ENCODE measurements at places on chromosomes 5 and 9.
A peak's percentile ranks its signal among the peaks of the same experiment; 100 is the strongest.

DNA sequence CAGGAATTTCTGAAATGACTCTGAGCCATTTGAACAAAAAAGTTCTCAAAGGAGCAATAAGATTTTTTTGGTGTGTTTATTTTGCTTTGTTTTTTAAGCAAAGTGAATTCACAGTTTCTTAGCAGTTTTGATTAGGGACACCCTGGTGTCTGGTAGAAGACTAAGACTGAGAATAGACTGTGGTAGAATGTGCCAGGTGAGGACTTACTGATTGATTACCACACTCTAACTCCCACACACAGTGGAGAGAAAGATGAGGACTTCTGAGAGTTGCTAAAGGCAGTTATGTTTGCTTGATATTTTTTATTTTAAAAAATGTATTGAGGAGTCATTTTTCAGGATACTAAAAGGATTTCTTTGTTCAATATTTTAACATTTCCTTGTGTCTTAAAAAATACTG is 175.1 kb downstream of the CD180 start:
- H3K27ac ChIP-seq: peak overlapping the region; percentile 20
- peaks cover 37% of the 10 kb centered on the region for H3K4me1 ChIP-seq
- no peak for DNase-seq
- H3K36me3 ChIP-seq: no peaks in the 10 kb centered on the region

DNA sequence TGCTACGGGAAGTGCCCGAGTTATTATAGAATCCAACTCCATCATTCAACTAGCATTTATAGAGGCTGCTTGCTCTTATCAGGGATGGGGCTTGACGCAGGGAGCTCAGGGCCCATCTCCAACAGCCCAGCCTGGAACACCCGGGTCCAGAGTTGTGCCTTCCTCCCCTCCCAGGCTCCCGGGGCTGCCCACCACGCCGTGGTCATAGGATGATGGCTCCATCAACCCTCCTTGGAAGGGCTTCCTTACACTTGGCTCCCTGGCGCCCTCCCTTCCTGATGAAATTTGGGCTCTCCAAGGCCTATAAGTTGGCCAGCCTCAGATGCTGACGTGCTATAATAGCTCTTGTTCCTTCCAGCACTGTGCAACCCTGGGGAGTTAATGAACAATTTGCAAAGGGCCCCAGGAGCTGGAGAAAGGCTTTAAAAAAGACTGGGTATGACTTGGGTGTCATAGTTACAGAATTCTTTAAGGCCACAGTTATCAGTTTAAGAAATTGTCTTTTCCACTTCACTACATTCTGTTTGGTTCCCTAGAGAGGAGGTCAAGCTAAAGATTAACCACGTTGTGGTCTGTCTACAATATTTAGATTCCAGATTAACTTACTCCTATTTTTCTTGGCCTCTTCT is 42.5 kb upstream of the GADD45G start:
- no peak for DNase-seq
- no peaks in the 10 kb centered on the region for H3K4me1 ChIP-seq
- no peak overlapping the region for H3K27ac ChIP-seq
- no peaks in the 10 kb centered on the region for H3K36me3 ChIP-seq
- no peaks in the 10 kb centered on the region for H3K27me3 ChIP-seq

DNA sequence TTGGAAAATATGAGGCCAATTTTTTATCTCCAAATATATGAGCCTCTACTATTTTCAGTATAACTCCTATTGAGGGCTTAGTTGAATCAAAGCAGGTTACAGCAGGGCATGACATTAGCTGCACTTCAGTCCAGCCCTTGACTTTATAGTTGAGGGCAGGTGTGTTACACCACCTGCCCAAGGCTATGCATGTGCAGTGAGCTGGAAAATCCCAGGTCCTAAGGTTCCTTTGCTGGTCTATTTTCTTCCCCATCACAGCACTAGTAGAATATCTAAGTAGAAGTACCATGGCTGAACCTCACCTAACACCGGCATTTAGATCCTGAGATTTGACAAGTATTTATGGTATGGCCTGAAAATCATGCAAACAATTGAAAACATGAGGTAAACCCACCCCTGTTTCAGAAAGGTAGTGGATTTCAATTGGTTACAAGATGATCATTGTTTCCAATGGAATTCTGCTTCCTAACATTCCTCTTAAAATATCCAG is 201.1 kb downstream of the SEMA5A start:
- DNase-seq: no peak
- no peaks in the 10 kb centered on the region for H3K27me3 ChIP-seq
- peaks cover 6% of the 10 kb centered on the region for H3K4me1 ChIP-seq

DNA sequence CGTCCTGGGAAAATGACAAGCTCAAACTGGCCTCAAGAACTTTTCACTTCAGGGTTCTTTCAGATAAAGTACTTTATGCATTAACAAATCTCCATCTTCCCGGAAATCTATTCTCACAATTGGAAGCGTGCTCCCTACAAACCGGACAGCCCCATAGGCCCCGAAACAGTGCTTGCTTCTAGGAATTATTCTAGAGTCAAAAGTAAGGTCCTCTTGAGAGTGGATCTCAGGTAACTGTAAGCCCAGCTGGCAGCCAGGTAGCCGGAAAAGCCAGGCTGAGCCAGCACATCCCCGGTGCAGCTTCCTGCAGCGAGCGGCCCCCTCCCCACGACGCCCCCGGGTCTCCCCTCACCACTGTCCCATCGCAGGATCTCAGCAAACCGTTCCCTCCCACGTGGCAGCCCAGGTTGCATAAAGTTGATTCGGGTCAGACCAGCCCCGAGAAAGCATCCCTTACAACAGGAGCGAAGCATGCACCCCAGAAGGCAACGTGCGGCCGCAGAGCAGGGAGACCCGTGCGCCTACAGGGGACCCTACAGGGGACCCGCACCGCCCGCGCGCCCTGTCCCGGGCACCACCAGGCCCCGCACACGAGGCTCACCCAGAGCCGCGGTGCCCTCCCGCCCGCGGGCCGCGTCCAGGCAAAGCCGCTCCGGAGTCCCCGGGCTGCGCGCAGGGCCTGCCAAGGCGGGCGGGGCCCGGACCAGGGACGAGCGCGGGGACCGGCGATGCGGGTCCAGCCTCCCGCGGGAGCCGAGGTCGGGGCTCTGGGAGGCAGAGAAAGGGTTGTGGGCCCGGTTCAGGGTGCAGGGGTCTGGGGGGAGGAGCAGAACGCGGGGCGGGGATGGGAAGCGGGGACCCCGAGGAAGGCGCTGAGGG is 920 bp downstream of the LPCAT1 start:
- H3K4me3 ChIP-seq: peak overlapping the region; percentile 73
- DNase-seq: peak; percentile 70
- H3K27me3 ChIP-seq: no peaks in the 10 kb centered on the region

GRCh38 chr5:2700876-2701275 is 50.6 kb downstream of the IRX2 start:
- no peaks in the 10 kb centered on the region for H3K36me3 ChIP-seq
- no peaks in the 10 kb centered on the region for H3K27me3 ChIP-seq
- no peak for DNase-seq
- H3K4me3 ChIP-seq: no peak overlapping the region
- H3K27ac ChIP-seq: no peak overlapping the region
- no peaks in the 10 kb centered on the region for H3K4me1 ChIP-seq

GRCh38 chr5:82151662-82152061 is 126.5 kb downstream of the RPS23 start:
- no peaks in the 10 kb centered on the region for H3K36me3 ChIP-seq
- H3K4me3 ChIP-seq: no peak overlapping the region
- no peak overlapping the region for H3K27ac ChIP-seq
- no peaks in the 10 kb centered on the region for H3K4me1 ChIP-seq
- H3K27me3 ChIP-seq: no peaks in the 10 kb centered on the region

DNA sequence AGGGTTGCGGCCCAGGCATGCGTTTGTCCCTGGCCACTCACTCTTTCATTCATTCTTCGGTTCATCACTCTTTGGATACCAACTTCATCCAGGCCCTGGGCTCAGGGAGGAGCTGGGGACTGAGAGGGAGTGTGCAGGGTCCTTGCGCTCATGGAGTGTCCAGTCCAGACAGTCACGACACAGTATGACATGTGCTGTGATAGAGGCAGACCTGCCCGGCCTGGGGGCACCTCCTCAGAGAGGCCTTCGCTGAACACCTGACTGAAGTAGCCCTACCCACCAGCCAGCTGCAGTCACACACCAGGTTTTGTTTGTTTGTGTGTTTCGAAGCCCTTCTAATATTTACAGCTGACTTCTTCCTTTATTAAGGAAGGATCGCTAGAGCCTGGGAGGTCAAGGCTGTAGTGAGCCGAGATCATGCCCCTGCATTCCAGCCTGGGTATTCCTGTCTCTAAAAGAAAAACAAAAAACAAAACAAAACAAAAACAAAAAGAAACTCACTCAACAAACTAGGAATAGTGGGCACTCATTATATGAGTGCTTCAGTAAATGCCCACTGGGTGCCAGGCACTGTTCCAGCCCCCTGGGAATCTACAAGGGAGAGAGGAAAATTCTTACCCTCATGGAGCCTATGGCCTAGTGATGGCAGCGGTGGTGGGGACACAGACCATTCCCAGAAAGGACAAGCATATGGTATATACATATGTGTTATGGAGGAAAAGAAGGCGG is 6.3 kb upstream of the PSD2 start:
- peaks cover 21% of the 10 kb centered on the region for H3K27me3 ChIP-seq
- no peak for DNase-seq
- H3K4me1 ChIP-seq: peaks cover 4% of the 10 kb centered on the region
- H3K36me3 ChIP-seq: no peaks in the 10 kb centered on the region
- no peak overlapping the region for H3K4me3 ChIP-seq

DNA sequence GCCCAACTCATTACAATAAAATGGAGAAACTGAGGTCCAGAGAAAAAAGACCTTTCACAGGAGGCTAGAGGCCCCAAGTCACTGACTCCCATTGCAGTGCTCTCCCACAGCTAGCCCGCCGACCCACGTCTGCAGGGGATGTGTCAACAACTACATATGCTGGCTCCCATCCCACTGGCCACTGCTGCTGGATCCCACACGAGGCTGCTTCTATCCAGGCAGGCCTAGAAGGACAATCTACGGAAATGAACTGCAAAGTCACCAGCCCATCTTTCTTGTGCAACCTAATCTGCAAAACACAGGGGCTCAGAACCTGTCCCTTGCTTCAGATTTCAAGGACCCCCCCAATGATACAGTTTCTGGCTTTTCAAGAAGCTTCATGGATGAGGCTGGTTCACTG is 24.0 kb downstream of the RAPGEF1 start:
- no peak for DNase-seq
- H3K27me3 ChIP-seq: no peaks in the 10 kb centered on the region
- H3K4me1 ChIP-seq: peaks cover 63% of the 10 kb centered on the region
- no peak overlapping the region for H3K4me3 ChIP-seq
- peak overlapping the region; percentile 79 for H3K27ac ChIP-seq
- no peaks in the 10 kb centered on the region for H3K36me3 ChIP-seq

DNA sequence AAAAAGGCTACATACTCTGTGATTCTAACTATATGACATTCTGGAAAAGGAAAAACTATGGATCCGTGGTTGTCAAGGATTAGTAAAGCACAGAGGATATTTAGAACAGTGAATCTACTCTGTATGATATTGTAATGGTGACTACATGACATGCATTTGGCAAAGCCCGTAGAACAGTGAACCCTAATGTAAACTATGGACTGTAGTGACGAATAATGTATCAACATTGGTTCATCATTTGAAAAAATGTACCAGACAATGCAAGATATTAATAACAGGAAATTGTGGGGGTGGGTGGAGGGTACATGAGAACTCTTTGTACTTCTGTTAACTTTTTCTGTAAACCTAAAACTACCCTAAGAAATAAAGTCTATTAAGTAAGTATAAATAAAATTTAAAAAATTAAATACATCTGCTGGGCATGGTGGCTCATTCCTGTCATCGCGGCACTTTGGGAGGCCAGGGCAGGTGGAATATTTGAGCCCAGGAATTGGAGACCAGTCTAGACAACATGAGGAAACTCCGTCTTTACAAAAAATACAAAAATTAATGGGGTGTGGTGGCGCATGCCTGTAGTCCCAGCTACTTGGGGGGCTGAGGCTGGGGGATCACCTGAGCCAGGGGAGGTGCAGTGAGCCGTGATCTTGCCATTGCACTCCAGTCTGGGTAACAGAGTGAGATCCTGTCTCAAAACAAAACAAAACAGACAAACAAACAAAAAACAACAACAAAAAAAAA is 101.7 kb upstream of the TBC1D2 start:
- H3K36me3 ChIP-seq: no peaks in the 10 kb centered on the region
- no peaks in the 10 kb centered on the region for H3K27me3 ChIP-seq
- H3K4me3 ChIP-seq: no peak overlapping the region
- DNase-seq: no peak
- no peaks in the 10 kb centered on the region for H3K4me1 ChIP-seq

GRCh38 chr5:178544166-178544834 is 45.9 kb downstream of the COL23A1 start:
- H3K4me3 ChIP-seq: no peak overlapping the region
- H3K27ac ChIP-seq: no peak overlapping the region
- no peaks in the 10 kb centered on the region for H3K36me3 ChIP-seq
- H3K27me3 ChIP-seq: no peaks in the 10 kb centered on the region
- H3K4me1 ChIP-seq: no peaks in the 10 kb centered on the region
- DNase-seq: no peak

DNA sequence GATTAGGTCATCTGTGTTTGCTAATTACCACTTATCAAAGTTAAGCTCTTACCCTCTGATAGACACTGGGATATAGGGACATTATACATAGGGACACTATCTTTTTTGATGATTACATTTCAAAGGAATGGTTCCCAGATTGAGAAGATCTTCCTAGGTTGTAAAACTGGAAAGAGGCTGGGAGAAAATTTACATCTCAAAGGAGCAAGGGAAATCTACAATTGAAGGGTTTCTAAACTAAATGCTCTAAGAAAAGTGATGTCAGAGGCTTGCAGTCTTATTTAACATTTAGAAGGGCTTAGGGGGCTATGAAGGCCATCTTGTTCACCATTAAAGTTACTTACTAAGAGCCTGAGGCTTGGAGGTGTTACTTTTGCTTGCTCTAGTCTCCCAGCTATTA is 242.8 kb downstream of the PRR16 start:
- H3K36me3 ChIP-seq: no peaks in the 10 kb centered on the region
- H3K27ac ChIP-seq: no peak overlapping the region
- no peak for DNase-seq
- no peaks in the 10 kb centered on the region for H3K4me1 ChIP-seq
- no peak overlapping the region for H3K4me3 ChIP-seq

- no peak overlapping the region for H3K4me3 ChIP-seq
- DNase-seq: no peak
- no peaks in the 10 kb centered on the region for H3K36me3 ChIP-seq
- no peak overlapping the region for H3K27ac ChIP-seq
These were observed 149.1 kb upstream of the VCAN start for GRCh38 chr5:83322273-83322924.

GRCh38 chr5:154196955-154197652 is 6.6 kb downstream of the GALNT10 start:
- no peaks in the 10 kb centered on the region for H3K36me3 ChIP-seq
- peak overlapping the region; percentile 65 for H3K27ac ChIP-seq
- H3K4me1 ChIP-seq: peaks cover 34% of the 10 kb centered on the region

GRCh38 chr9:138042640-138043039 is 165.1 kb downstream of the CACNA1B start:
- DNase-seq: peak; percentile 20
- H3K4me3 ChIP-seq: no peak overlapping the region
- H3K27ac ChIP-seq: no peak overlapping the region
- H3K36me3 ChIP-seq: no peaks in the 10 kb centered on the region

- H3K27ac ChIP-seq: no peak overlapping the region
- H3K4me3 ChIP-seq: no peak overlapping the region
- no peak for DNase-seq
- no peaks in the 10 kb centered on the region for H3K36me3 ChIP-seq
These were observed 386.1 kb downstream of the NTRK2 start for GRCh38 chr9:85055506-85056202.

Data from upper lobe of right lung (tissue), 1 donor.